ENCODE measurements at places on chromosomes 12 and 14. TPM values are rescaled to one million over a fixed set of nuclear protein-coding genes. Genes with fewer than 3 reads are reported as not detected.

MED13L gene
- total RNA-seq, result 40.7 TPM

CKB gene
- 986 TPM for total RNA-seq

RNF212B gene
- not detected for total RNA-seq

TOMM20L gene
- not detected for total RNA-seq

FLVCR2 gene
- total RNA-seq, result 1.6 TPM

NGB gene
- not detected for total RNA-seq

RIMBP2 gene
- 65.0 TPM for total RNA-seq

CCDC175 gene
- not detected for total RNA-seq

DTX1 gene
- 5.8 TPM for total RNA-seq

DNA sequence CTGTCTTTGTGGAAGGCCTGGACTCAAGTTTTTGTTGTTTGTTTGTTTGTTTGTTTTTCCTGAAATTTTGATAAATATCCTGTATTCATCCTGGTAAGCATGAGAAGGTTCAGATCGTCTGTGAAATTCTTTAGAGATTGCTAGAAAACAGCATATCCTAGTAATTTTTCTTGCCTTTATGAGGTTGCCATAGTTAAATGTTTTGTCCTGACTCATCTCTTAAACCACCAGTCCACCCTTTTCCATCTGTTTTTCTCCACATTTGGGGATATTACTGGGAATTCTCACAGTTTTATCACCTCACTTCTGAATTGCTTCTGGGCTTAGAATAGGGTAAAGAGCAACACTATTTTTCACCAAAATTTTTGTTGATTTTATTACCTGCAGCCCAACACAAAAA is 248.3 kb downstream of the FBXL14 start:
- no peak for DNase-seq

GRCh38 chr12:128571906-128572810 is 251.6 kb downstream of the SLC15A4 start:
- no peak for DNase-seq

DNA sequence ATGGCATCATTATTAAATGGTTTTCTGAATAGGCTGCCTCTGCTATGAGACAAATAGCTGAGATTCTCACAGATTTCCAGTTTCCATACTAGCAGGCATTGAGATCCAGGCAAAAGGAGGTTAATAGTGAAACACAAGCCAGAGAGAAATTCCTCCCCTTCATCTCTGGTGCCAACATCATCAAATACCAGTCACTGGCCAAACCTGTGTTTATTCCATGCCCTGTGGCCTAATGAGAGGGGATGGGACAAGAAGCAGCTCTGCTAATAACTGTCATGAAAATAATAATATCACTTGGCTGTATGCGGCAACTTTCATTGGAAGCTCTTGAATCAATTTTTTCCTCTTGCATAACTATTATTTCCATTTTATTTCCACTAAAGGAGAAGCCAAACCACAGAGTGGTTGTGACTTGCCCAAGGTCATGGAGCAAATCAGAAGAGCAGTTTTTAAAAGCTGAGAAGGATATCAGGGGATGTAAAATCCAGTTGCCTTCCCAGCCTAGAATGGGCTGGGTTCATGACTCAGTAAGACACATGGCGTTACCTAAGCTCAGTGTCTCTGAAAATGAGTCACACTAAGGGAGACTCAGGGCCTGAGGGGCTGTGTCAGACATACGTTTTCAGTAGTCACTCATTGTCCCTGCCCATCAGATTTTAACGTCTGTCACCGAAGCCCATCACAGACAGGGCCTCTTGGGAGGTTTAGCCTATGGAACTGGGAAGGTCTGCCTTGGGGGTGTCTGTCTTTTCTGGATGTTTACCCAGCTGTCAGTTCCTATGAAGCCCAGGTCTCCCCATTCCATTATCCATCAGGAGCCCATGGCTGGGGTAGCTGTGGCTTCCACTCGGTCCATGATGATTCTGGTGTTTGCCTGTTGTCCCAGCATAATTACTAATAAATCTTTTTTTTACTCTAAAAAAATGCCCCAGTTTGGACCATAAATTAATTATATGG is 208.8 kb upstream of the EEA1 start:
- no peak for DNase-seq

DNA sequence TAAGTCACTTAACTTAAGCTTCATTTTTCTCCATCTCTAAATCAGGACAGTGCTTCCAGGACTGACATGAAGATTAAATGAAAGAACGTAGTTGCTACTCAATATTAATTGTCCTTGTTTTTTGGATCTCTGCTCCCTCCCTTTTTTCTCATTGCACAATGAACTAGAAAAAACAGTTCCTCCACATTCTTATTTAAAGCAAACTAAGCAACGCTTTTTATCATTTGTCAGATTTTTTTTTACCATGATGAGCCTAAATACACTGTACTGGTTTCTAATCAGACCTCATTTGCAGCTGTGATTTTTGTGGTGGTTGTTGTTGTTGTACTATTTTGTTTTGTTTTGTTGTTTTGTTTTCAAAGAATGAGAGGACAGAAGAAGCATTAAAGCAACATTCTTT is 23.2 kb upstream of the PARP11 start:
- no peak for DNase-seq

- DNase-seq, result no peak
Measured at GRCh38 chr12:26621932-26622331, 211.1 kb downstream of the ITPR2 start.

DNA sequence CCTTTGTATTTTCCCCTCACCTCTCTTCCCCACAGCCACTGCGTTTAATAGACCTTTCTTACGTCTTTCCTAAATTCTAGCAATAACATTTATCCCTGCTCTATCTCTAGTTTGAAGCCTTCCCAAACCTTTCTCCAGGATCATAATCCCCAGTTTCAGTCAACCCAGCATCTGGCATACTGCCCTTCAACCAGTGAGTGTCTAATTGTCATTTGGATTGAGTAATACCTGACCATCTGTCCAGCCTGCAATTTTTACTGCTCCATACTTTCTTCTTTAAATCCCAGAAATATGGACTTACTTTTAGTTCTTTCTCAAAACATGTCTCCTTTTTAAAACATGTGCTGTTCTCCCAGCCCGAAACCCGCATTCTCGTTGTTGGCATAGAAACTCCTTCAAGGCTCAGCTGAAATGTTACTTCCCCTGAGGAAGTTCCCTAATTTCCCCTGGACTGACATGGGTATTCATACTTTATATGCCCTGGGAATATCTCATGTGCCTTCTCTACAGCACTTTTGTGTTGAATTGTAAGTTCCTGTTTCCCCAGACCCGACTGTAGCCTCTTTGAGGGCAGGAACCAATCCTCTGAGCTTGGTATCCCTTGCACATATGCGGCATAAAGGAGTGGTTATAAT is 65.1 kb upstream of the ETV6 start:
- peak; percentile 54 for DNase-seq

- no peak for DNase-seq
Measured at GRCh38 chr12:4044101-4044500, 170.9 kb upstream of the PARP11 start.

GRCh38 chr12:607541-608001 is 55.7 kb downstream of the NINJ2 start:
- DNase-seq, result peak; percentile 62

- DNase-seq, result no peak
Measured at GRCh38 chr12:115811045-115811444, 466.4 kb downstream of the MED13L start.

DNA sequence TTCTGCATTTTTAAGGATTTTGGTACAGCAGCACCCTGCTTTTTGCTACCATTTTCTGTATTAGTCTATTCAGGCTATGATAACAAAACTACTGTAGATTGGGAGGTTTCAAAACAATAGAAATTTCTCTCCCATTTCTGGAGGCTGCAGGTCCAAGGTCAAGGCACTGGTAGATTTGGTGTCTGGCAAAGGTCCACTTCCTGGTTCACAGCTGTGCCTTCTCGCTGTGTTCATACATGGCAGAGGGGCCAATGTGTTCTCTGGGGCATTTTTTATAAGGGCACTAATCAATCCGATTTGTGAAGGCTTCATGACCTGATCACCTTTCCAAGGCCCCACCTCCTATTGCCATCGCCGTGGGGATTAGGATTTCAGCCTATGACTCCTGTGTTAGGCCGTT is 268.1 kb upstream of the RTL1 start:
- DNase-seq, result no peak

DNA sequence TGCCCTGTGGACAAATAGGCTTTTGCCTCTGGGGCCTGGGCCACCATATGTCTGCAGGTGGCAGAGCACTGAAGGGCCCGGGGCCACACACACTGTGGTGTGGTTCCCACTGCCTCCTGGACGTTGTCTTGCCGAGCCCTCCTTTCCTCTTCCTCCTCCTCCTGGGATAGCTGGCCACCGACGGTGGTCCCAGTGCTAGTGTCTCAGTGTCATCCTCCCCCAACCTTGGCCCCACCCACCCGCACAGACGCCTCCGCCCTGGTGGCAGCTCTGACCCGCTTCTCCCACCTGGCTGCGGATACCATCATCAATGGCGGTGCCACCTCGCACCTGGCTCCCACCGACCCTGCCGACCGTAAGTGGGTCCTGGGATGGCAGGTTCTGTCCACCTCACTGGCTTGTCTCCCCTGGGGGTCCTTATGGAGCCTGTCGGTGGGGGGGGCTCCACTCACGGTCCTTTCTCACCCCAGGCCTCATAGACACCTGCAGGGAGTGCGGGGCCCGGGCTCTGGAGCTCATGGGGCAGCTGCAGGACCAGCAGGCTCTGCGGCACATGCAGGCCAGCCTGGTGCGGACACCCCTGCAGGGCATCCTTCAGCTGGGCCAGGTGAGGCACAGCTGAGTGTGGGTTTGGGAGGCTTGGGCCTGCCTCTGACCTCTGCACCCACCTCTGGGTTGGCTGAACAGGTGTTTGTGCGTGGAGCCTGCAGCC is 23.5 kb downstream of the HIP1R start:
- no peak for DNase-seq

DNA sequence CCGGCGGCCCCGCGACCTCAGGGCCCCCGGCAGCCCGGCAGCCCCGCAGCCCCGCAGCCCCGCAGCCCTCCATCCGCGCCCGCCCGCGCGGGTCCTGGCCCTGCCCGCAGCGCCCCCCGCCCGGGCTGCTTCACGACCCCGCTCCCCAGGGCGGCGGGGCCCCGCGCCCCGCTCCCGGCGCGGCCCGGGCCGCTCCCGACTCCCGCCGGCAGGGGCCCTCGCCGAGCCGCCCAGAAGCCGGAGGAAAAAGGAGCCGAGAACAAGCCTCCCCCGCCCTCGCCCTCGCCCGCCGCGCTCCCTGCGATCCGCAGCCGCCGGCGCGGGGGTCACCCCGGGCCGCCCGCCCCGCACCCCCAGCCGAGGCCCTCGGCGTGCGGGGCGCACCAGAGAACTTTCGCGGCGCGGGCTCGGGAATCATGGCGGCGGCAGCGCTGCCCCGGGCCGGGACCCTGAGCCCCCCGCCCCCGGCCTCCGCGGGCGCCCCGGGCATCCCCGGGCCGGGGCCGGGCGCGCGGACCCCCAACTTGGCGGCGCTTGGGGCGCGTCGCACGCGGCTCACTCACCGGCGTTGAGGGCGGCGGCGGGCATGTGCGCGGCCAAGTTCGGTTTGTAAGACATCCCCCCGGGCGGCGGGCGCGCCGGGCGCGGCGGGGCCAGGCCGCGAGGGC is 521 bp downstream of the CDK2AP1 start:
- peak; percentile 61 for DNase-seq
